ENCODE measurements at places on chromosomes 12 and 14. TPM values are rescaled to one million over a fixed set of nuclear protein-coding genes. Genes with fewer than 3 reads are reported as not detected.

DNA sequence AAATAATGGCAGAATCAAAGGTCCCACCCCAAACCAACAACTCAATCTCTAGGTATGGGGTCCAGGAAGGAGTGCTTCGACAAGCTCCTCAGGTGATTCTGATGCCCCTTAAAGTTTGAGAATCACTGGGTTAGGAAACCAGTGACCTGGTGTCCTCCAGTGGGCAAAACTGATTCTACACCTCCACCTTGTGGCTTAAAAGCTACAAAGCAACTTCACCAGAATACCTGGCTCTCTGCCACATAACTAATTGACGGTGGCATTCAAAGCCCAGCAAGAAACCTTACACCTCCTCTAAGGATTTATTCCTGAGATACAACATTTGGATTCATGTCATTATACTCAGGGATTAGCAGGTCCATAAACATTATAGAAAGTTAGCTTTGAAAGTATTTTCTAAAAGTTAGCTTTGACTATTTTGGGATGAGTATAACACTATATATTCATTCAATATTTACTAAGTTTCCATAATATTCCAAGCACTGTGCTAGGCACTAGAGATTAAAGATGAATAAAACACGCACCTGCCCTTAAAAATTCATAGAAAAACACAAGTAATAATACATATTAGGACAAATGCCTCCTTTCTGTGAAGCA lies 45.4 kb downstream of the DCAF5 start:
- DNase-seq, result peak; percentile 86

- peak; percentile 19 for DNase-seq
Observed at GRCh38 chr12:20798554-20798953, 12.0 kb upstream of the SLCO1B3 start.

GRCh38 chr12:96500693-96501092 lies 11.3 kb downstream of the CFAP54 start:
- peak; percentile 75 for DNase-seq

DNA sequence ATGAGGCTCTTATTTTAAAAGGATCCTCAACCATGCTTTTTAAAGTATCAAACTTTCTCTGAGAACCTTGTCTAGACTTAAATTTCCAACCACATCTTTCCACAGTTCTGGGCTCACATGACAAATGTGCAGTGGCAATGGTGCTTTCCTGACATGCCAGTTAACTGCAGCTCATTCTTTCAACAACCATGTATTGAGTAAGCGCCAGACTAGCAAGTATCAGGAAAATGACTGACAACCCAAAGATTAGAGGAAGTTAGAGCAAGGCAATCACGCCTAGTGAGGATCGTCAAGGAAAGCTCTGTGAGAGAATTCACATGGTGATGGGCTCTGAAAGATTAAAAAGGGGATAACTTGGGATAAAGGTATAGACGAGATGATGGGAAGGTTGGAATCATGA lies 35.8 kb downstream of the FLVCR2 start:
- no peak for DNase-seq

DNA sequence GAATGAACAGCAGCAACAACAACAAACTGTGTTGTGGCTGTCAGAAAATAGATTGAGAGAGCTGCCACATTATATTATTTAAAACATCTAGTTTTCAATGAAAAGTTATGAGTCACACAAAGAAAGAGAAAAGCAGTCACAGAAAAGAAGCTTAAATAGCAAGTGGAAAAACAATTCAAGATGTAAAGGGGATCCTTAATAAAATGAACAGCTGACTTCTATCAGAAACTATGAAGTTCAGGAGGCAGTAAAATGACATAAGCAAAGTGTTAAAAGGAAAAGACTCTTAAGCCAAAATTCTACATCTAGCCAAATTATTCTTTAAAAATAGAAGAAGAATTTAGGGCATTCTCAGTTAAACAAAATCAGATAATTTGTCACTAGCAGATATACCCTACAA lies 5.6 kb downstream of the CLEC14A start:
- DNase-seq, result no peak

- DNase-seq, result peak; percentile 44
Observed at GRCh38 chr12:110917961-110918360, 2.4 kb downstream of the MYL2 start.

DNA sequence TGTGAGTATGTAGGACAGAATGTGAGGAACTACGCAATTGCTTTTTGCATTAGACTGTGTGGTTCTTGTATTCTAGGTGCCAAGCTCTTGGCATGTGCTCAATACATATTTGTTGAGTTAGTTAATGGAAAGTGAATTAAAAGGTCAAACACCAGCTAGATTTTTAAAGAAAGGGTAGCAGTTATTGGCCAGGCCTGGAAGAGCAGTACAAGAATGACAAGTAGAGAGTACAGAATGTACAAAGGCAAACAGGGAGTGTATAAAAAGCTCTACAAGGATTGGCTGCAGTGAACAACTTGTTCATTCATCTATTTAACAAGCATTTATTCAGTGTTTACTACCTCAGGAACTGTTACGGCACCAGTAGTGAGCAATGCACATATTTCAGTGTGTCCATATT lies 854.0 kb upstream of the SEL1L start:
- DNase-seq, result no peak

- peak; percentile 92 for DNase-seq
Observed at GRCh38 chr12:103929046-103929783, 995 bp upstream of the HSP90B1 start.

Gene PLXNC1
- 0.23 TPM for total RNA-seq
